ENCODE measurements at places on chromosomes 5 and 9. TPM values are rescaled to one million over a fixed set of nuclear protein-coding genes. Genes with fewer than 3 reads are reported as not detected.
A peak's percentile ranks its signal among the peaks of the same experiment; 100 is the strongest.

Gene OR1Q1
- 0.42 TPM for total RNA-seq

Gene PRLR
- total RNA-seq: 1.4 TPM

GRCh38 chr5:143801252-143801939 is 10.6 kb upstream of the HMHB1 start:
- H3K4me3 ChIP-seq: no peak overlapping the region
- DNase-seq: no peak
- no peaks in the 10 kb centered on the region for H3K36me3 ChIP-seq
- H3K4me1 ChIP-seq: no peaks in the 10 kb centered on the region

GRCh38 chr5:110251366-110251765 is 475.1 kb downstream of the TMEM232 start:
- no peaks in the 10 kb centered on the region for H3K36me3 ChIP-seq
- no peaks in the 10 kb centered on the region for H3K4me1 ChIP-seq
- no peaks in the 10 kb centered on the region for H3K27me3 ChIP-seq
- no peak overlapping the region for H3K4me3 ChIP-seq
- H3K27ac ChIP-seq: no peak overlapping the region

GRCh38 chr9:126962336-126962735 is 47.8 kb downstream of the RALGPS1 start:
- H3K27ac ChIP-seq: no peak overlapping the region
- H3K4me1 ChIP-seq: no peaks in the 10 kb centered on the region
- H3K36me3 ChIP-seq: no peaks in the 10 kb centered on the region

DNA sequence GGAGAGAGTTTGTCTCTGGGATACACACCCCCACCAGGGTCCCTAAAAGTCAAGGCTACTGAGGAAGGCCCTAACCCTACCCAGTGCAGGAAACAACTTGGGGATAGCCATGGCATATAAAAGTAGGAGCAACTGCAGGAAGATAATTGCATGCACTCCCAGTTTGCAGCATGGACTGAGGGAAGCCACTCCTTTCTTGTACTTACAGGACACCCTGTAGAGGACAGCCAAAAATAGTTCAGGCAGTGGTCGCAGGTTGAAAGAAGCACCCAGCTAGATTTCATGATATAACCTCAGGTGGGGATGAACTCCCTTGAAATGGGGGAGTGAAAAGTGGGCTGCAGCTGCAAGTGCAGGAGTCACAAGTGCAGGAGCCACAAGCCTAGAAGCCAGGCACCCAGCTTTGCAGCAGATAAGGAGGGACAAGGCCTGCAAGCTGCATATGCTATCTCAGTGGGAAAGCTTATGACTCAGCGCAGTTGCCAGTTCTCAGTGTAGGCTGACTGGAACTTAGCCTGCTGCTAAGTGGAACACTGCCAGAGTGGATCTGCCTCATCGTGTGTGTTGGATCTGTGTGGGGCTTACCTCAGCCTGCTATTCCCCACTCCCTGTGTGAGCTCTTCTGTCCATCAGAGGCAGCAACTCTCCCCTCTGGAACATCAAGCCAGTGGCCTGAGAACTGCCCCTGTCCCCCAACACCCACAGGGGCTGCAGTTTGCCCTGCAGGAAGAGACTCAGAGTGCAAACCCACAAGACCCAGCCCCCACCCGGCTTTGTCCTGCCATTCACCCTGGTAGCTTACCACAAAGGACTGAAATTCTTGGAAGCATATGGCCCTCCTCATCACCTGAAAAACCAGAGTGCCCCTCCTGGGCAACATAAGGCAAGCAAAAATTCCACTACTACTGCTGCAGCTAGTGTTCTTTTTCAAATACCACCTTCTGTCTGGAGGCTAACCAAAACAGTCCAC is 42.7 kb downstream of the CYLC2 start:
- DNase-seq: no peak
- no peaks in the 10 kb centered on the region for H3K4me1 ChIP-seq
- H3K27ac ChIP-seq: no peak overlapping the region
- H3K4me3 ChIP-seq: no peak overlapping the region
- no peaks in the 10 kb centered on the region for H3K27me3 ChIP-seq
- H3K36me3 ChIP-seq: no peaks in the 10 kb centered on the region

DNA sequence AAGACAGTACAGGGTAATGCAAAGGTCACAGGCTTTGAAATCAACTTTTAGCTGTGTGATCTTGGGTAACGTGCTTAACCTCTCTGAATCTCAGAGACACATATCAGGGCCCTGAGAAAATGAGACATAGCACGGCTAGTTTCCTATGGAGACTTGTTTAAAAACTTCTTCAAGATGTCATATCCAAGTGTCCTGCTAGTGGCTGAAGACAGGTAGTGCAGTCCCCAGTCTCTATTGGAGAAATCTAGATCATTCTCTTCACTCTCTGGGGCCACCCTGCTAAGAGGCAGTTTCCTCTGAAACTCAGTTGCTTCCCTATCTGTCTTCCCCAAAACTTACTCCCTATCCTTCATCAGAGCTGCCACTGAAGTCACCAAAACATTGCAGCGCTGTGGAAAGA is 30.3 kb upstream of the GRXCR2 start:
- no peaks in the 10 kb centered on the region for H3K36me3 ChIP-seq
- DNase-seq: no peak
- H3K27me3 ChIP-seq: no peaks in the 10 kb centered on the region
- H3K4me1 ChIP-seq: no peaks in the 10 kb centered on the region

GRCh38 chr9:82499337-82499736 is 510.8 kb downstream of the SPATA31D1 start:
- no peaks in the 10 kb centered on the region for H3K27me3 ChIP-seq
- H3K36me3 ChIP-seq: no peaks in the 10 kb centered on the region
- no peaks in the 10 kb centered on the region for H3K4me1 ChIP-seq
- no peak for DNase-seq
- H3K27ac ChIP-seq: no peak overlapping the region

- no peak for DNase-seq
- H3K4me1 ChIP-seq: no peaks in the 10 kb centered on the region
- no peak overlapping the region for H3K4me3 ChIP-seq
- H3K27me3 ChIP-seq: no peaks in the 10 kb centered on the region
- H3K36me3 ChIP-seq: peaks cover 87% of the 10 kb centered on the region
Observed at GRCh38 chr5:150044712-150045111, 41.6 kb downstream of the CSF1R start.

DNA sequence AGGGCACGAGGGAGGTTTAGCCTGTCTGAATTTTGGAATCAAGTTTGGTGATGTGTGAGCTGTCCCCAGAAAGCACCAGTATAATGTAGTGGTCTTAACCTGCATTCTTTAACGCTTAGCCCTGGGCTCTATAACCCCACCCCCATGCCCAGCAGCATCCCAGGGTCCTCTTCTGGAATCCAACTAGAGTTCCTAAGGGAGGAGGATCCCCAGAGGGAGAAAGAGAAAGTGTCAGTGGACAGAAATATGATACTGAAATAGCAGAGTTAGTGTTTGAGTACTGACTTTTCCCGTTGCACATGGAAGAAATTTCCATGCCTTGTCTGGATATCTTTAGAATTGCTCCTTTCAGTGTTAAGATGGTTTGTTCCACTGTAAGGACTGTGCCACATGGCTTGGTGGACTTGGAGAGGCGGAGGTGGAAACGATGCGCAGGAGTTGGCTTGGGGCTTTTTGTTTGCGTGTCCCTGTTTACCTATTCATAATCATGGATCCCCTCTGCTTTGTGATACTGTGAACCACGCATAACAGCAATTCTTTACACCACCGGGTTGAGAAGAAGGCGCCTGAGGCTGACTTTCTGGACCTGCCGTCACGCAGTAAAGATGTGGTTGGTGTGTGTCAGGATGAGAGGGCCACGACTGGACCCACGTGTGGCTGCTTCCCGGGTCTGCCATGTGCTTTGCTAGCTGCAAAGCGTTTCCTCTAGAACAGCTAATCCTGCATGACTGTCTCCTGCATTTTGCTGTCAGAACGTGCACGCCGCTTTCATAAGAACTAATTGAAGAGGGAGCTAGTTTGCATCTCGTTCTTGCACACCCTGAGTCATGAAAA is 142.3 kb downstream of the SMARCA2 start:
- H3K4me3 ChIP-seq: peak overlapping the region; percentile 46
- DNase-seq: no peak
- no peaks in the 10 kb centered on the region for H3K27me3 ChIP-seq
- H3K4me1 ChIP-seq: peaks cover 25% of the 10 kb centered on the region

DNA sequence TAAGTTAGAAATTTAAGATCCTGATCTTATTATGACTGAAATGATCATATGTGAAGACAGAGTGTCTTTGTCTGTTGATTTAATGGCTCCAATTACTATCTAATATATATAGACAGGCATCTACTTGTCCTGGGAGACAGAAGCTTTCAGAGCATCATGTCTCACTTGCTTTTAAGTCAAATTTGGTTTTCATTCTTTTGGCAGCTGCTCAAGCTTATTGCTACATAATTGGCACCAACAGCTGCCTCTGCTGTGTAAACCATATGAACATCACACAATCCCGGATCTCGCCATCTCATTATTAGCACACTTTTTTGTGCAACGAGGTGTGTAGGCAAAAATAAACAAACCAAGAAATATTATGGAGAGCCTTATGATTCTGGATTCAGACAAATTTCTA is 1717.9 kb downstream of the EFNA5 start:
- H3K4me1 ChIP-seq: no peaks in the 10 kb centered on the region
- no peak overlapping the region for H3K27ac ChIP-seq
- H3K27me3 ChIP-seq: no peaks in the 10 kb centered on the region
- no peak for DNase-seq
- H3K4me3 ChIP-seq: no peak overlapping the region

DNA sequence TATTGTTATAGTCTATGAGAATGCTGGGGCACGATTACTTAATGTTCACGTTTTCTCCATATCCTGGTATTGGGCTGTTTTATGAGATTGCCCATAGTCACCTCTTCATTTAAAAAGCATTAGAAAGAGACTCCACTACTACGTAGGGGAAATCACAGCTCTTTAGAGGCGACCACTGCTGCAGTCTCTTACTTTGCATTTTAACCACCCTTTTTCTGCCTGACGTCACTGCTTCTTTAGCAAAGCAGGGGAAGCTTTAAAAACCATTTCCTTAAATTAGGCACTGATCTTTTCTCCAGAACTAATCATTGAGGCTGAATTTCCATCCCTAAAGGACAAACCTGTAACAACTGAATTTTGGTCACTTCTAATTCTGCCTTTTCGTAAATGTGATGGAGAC is 38.9 kb downstream of the ZNF608 start:
- no peak overlapping the region for H3K4me3 ChIP-seq
- no peak for DNase-seq
- no peaks in the 10 kb centered on the region for H3K27me3 ChIP-seq
- H3K36me3 ChIP-seq: no peaks in the 10 kb centered on the region
- H3K4me1 ChIP-seq: no peaks in the 10 kb centered on the region

DNA sequence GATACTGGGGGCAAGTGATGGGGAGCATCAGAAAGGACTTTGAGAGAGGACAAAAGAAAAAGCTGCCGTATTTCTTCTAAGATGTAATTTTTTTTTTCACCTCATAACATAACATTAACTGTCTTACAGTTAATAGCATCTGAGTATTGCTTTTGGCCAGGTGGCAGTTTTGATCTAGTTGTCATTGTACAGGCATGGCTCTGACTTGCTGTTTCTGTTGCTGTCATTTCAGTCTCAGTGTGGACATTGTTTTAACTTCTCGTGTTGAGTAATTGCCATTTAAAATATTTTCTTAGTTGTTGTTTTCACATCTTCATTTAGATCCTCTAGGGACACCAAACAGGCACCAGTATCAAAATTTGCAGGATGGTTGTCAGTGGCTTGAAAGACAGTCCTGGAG is 12.4 kb downstream of the SMAD5 start:
- no peak overlapping the region for H3K27ac ChIP-seq
- no peak for DNase-seq
- H3K4me1 ChIP-seq: no peaks in the 10 kb centered on the region
- H3K4me3 ChIP-seq: no peak overlapping the region

DNA sequence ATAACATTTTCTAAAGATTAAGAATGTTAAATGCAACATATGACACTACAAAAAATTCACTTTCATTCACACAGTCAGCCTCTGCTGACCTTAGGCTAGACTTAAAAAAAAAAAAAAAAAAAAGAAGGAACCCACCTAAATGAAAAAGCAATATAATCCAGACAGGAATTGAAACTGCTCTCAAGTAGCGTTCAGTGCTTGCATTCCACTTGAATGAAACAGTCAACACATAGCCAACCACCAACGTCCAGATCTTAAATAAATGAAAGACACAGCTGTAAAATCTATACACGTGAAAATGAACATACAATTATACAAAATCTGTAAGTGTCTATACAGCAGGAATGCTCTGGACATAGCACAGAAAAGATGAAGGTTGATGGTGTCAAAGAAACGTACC is 11.4 kb downstream of the TMEM245 start:
- H3K4me3 ChIP-seq: no peak overlapping the region
- no peak for DNase-seq
- H3K27me3 ChIP-seq: no peaks in the 10 kb centered on the region

GRCh38 chr9:111959468-111960359 is 63.1 kb downstream of the UGCG start:
- no peak overlapping the region for H3K4me3 ChIP-seq
- H3K36me3 ChIP-seq: no peaks in the 10 kb centered on the region
- DNase-seq: no peak
- H3K27me3 ChIP-seq: no peaks in the 10 kb centered on the region
- H3K4me1 ChIP-seq: peaks cover 12% of the 10 kb centered on the region
